D721Med (cell line): ENCODE measurements at places on chromosomes 2 and 18.

- DNase-seq = no peak
Observed at GRCh38 chr2:238461916-238462315, 35.2 kb downstream of the ASB1 start.

DNA sequence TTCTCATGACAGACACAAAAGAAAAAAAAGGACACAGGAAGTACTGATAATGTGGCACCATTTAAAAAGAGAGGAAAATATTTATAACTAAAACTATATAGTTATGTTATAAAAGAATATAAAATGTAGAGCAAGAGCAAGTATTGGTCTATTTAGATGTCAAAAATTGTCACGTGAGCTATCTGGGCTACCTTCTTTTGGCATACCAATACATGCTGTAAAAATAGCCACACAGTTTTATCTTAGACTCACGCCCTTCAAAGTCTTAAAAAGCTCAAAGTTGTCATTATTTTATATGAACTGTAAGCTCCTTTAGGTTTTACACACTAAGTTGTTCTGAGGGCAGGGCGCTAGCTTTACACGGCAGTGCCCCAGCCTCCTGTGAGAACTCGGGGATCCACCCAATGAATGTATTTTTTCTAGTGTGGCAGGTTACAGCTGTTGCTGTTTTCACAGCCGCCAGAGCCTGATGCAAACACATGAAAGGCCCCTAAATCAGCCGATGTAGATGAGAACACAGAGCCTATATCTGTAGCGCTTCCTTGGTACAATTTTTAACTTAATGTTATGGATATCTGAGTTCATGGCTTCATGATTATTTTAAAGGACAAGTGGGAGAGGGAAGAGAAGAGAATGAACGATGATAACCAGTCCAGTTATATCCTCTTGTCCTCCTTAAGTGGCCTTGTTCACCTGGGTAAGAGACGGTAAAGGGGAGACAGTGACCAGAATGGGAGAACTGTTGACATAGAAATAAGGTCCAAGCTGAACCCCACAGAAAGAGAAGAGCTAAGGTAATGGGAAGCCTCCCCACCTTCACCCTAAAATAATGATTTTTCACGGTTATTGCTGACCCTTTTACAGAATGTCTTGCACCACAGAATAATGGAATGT, 130.8 kb downstream of the CACNB4 start:
- DNase-seq = no peak

GRCh38 chr2:5387406-5387805, 304.8 kb upstream of the SOX11 start:
- no peak for DNase-seq

DNA sequence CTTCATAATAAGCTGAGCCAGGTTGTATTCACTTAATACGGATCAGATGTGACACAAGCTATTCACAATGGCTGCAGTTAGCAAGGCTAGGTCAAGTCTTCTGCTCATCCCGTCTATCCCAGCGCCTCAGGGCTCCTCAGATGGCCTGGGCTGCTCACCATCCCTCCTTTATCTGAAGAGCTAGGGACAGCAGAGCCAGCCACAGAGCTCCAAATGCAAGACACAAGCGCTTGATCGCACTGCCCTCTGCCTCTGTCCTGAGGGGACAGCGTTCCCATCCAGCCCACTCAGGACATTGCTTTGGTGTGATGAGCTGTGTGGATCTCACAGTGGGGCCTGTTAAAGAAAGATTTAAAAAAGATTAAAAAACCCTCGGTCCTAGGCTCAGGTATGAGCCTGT, 254.4 kb upstream of the HS6ST1 start:
- DNase-seq = no peak

- DNase-seq = no peak
Observed at GRCh38 chr2:179556425-179556824, 291.8 kb upstream of the SESTD1 start.

- DNase-seq = no peak
Observed at GRCh38 chr2:195532255-195532627, 124.8 kb upstream of the SLC39A10 start.

- no peak for DNase-seq
Observed at GRCh38 chr2:205361970-205362369, 320.3 kb upstream of the NRP2 start.

GRCh38 chr2:20728114-20728758, 61.3 kb downstream of the GDF7 start:
- no peak for DNase-seq

DNA sequence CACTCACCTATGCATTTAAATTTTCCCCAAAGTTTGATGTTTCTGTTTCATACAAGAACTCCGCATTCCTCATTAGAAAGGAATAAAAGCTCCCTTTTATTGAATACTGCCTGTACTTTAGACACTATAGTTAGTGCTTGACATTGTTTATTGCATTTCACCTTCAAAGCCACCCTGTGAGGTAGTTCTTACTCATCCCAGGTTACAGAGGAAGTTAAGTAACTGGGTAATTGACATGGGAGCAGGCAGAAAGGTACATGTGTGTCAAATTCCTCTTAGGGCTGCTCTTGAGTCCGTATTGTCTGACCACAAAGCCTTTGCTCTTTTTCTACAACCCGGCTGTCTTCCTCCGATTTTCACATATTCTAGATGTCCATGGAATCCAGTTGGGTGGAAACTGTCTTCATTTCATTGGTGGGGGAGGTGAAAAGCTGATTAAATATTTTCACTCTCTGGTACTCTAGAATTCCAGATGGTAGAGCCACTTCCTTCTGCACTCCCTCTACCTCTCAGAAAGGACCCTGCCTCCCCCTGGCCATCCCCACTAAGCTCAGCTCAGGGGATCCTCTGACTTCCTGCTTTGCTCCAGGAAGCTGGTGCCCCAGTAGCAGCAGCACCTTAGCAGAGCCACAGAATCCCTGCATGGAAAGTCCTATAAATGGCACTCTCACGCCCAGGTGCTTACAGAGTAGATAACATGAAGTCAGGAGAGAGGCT, 319.2 kb downstream of the LRATD1 start:
- DNase-seq = no peak

DNA sequence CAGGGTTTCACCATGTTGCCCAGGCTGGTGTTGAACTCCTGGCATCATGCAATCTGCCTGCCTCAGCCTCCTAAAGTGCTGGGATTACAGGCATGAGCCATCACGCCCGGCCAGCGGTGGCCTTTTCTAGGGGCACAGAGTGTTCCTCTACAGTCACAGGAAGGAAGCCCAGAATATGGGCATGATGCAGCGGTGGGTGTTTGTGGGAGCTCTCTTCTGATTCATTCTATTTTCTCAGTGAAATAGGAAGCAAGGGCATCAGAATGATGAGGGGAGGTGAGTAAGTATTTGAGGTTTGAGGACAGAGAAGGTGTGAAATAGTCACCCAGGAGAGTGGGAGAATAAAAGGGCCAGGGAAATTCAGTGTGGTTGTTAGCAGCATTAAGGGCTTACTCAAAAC, 70.3 kb upstream of the PSME4 start:
- no peak for DNase-seq
